ENCODE measurements at places on chromosomes 4 and X.

DNA sequence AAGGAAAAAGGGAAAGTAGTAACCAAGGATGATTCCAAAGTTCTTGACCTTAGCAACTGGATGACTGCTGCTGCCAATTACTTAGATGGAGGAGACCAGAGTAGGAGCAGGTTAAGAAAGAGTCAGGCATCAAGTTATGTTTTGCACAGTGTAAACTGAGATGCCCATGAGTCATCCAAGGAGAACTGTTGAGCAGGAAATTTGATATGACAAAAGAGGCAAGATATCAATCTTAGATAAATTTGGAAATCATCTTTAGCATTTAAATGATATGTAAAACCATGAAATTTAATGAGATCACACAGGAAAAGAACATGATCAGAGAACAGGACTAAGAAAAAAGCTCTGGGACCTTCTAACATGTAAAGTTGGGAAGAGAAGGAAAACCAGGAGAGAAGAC, 361.3 kb downstream of the OPHN1 start:
- no peak for DNase-seq

DNA sequence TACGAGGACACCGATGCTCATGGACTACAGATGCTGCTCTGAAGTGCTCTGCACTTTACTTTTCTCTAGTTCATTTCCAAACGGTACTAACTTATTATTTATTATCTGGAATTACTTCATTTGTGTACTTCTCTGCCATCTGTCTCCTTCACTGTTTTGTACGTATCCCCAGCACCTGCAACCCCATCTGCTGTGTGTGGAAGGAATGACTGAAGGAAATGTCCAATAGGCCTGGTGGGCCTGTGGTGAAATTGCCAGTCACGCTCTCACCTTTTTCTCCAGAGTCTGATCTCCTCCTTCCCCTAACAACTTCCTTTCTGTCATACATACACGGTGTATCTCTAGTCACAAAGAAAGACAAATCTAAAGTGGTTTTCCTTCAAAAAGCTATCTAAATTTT, 12.9 kb downstream of the TMEM154 start:
- no peak for DNase-seq

DNA sequence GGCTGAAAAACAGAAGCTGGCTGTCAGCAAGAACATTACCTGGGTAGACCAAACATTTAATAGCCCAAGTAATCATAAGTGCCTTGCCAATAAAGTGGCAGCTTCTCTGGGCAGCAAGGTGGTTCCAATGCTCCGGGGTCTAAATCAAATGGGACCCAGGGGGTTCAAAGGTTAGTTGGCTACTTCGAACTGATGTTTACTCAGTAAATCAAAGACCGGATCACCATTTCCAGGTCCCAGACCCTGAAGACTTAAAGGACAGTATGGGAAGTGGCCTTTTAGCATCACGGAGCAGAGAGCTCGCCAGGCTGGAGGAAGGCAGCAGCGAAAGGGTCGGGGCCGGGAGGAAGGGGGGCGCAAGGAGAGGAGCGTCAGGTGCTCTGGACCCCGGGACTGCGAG, 1.0 kb downstream of the SH3KBP1 start:
- DNase-seq = no peak

- DNase-seq = no peak
Measured at GRCh38 chrX:22730542-22730941, 269.2 kb upstream of the DDX53 start.

- DNase-seq = no peak
Measured at GRCh38 chr4:88792821-88793220, 95.2 kb upstream of the NAP1L5 start.
